ENCODE measurements at places on chromosomes 2 and 18.

- H3K4me1 ChIP-seq, result no peaks in the 10 kb centered on the region
- H3K27ac ChIP-seq, result no peak overlapping the region
- H3K36me3 ChIP-seq, result peaks cover 3% of the 10 kb centered on the region
- no peaks in the 10 kb centered on the region for H3K27me3 ChIP-seq
Observed at GRCh38 chr2:39516347-39517101, 79.4 kb upstream of the MAP4K3 start.

GRCh38 chr2:115572746-115573145, 1130.3 kb downstream of the DPP10 start:
- no peaks in the 10 kb centered on the region for H3K4me1 ChIP-seq
- H3K36me3 ChIP-seq, result no peaks in the 10 kb centered on the region
- H3K27ac ChIP-seq, result no peak overlapping the region
- no peaks in the 10 kb centered on the region for H3K27me3 ChIP-seq
- no peak overlapping the region for H3K4me3 ChIP-seq

DNA sequence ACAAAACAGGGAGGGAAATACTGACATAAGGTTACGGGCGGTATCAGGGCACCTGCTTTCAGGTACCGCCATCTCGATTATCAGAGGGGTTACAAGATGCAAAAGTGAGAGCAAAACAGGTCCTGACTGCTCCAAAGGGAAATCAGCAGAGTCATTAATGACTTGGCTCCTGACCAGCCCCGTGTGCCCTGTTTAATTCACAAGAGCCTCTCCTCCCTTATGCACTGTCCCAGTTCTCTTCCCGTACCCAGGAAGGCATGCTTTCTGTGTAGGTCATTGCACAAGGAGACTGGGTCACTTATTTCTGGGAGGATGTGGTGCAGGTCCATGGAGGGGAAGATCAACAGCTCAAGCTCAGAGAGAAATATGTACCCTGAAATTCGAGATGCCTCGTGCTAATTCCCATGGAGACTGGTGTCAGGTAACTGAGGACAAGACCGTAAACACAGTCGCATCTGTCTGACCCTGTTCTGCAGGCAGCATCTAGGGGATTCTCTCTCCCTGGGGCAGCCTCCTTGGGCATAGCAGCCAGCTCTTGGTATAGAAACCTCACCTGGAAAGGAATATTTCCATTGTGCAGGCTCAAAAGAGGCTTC, 79.9 kb downstream of the HNRNPLL start:
- H3K4me1 ChIP-seq, result no peaks in the 10 kb centered on the region
- no peak overlapping the region for H3K27ac ChIP-seq
- peaks cover 9% of the 10 kb centered on the region for H3K27me3 ChIP-seq
- no peaks in the 10 kb centered on the region for H3K36me3 ChIP-seq
- DNase-seq, result no peak

DNA sequence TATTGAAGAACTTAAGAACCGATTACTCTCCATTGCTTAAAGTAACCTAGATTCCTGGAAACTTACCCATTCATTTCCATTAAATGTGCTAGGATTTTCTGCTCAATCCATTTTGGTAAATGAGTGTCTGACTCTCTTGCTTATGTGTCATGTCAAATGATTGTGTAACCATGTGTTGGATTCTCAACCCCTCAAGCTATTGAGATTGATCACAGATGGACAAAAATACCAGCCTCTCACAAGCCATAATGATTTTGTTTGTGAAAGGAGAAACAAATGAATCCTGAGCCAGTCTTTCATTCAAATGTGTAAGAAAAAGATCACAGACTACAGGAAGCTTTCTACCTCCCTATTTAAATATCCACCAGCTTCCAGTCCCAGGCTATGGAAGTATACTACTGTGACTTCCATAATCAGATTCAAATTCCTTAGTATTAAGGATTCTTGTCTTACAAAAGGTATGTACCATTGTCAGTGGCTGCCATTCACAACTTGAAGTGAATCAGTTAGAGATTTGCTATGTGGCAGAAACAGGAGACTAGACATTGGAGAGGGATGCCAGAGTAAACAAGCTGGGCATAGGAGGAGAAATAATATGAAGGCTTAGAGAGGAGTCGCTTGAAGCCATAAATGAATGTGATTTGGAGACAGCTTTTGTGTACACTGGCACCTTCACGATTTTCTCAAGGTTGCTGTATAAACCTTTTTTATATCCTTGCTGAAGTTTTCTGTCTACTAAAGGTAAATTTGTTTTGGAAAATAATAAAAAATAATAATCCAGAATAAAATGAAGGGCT, 498.5 kb upstream of the SETBP1 start:
- no peak overlapping the region for H3K4me3 ChIP-seq
- no peaks in the 10 kb centered on the region for H3K36me3 ChIP-seq
- H3K27me3 ChIP-seq, result no peaks in the 10 kb centered on the region
- H3K27ac ChIP-seq, result no peak overlapping the region
- DNase-seq, result no peak
- no peaks in the 10 kb centered on the region for H3K4me1 ChIP-seq

DNA sequence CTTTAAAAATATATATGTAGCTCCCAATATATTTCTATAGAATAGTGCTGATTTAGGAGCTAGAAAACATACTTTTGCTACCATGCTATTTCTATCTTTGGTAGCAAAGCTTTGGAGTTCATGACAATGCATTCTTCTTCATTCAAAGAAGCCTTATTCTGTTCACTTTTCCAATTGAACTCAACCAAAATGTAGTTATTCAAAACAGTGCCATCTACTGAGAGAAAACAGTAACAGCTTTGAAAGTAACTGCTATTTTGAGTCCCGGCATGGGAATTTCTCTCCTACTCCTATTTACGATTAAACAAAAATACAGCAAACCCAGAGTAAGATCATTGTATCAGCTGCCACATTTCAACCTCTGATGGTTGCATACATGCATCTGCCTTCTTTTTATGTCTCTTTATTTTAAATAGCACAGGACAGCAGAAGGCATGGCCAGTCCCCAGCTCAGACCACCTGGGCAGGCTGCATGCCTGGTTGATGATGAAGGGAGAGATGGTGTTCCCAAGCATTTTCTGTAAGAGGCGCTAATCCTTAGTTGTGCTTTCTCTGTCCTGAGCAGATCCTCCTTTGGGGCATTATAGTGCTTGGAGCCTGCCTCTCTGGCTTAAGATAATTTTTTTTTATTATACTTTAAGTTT, 69.7 kb upstream of the SULT1C3 start:
- H3K4me1 ChIP-seq, result no peaks in the 10 kb centered on the region
- H3K4me3 ChIP-seq, result no peak overlapping the region
- H3K27ac ChIP-seq, result no peak overlapping the region
- no peaks in the 10 kb centered on the region for H3K27me3 ChIP-seq
- H3K36me3 ChIP-seq, result no peaks in the 10 kb centered on the region
- DNase-seq, result no peak
